ENCODE measurements at places on chromosomes 3 and 15.
A peak's percentile ranks its signal among the peaks of the same experiment; 100 is the strongest.

DNA sequence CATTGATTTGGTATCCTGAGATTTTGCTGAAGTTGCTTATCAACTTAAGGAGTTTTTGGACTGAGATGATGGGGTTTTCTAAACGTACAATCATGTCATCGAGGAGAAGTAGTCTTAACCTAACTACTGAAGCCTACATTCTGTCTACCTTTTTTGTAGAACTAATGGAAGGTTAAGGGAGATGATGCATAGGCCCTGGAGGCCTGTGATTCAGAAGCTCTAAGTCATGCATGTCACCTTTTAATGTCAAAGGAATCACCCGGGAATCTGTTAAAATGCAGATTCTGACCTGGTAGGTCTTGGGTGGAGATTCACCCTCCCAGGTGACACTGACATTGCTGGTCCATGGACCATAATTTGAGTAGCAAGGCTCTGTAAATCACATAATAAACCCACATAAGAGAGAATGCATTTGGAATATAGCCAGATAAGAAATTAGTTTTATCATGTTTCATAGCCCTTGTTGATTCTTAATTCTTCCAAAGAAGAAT is 64.9 kb downstream of the GHSR start:
- DNase-seq = no peak

GRCh38 chr3:67382536-67382935 is 271.9 kb downstream of the SUCLG2 start:
- DNase-seq = peak; percentile 11

GRCh38 chr3:9179826-9180763 is 69.4 kb downstream of the SRGAP3 start:
- DNase-seq = no peak

GRCh38 chr3:193190146-193190786 is 50.8 kb upstream of the PLAAT1 start:
- peak; percentile 66 for DNase-seq

- peak; percentile 79 for DNase-seq
Observed at GRCh38 chr3:53845103-53845880, 927 bp downstream of the CHDH start.

DNA sequence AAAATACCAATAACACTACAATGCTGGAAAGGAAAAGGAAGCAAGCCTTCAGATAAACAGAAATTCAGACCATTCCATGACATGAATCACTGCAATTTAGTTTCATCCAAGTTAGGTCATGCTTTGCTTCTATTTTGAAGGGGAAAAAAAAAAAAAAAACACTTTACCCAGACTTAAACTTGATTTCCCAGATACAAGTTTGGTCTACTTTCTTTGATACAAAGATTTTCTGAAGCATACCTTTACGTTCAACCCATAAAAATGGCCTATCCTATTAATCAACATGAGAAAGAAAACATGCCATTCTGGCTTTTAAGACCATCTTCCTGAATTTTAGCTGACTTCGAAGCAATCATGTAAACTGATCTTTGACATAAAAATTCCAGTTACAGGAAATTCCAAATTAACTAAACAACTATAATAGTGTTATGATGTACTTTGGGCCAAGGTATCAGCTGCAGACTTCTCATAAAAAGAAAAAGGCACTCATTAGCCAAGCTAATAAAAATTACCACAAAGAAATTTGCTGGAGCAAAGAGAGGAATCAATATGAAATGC is 12.6 kb downstream of the OSBPL10 start:
- no peak for DNase-seq

GRCh38 chr3:14539384-14539741 is 779 bp downstream of the GRIP2 start:
- no peak for DNase-seq

GRCh38 chr3:147713234-147714133 is 304.3 kb downstream of the ZIC1 start:
- DNase-seq = no peak
